ENCODE measurements at places on chromosomes 6 and 20. TPM values are rescaled to one million over a fixed set of nuclear protein-coding genes. Genes with fewer than 3 reads are reported as not detected.

DNA sequence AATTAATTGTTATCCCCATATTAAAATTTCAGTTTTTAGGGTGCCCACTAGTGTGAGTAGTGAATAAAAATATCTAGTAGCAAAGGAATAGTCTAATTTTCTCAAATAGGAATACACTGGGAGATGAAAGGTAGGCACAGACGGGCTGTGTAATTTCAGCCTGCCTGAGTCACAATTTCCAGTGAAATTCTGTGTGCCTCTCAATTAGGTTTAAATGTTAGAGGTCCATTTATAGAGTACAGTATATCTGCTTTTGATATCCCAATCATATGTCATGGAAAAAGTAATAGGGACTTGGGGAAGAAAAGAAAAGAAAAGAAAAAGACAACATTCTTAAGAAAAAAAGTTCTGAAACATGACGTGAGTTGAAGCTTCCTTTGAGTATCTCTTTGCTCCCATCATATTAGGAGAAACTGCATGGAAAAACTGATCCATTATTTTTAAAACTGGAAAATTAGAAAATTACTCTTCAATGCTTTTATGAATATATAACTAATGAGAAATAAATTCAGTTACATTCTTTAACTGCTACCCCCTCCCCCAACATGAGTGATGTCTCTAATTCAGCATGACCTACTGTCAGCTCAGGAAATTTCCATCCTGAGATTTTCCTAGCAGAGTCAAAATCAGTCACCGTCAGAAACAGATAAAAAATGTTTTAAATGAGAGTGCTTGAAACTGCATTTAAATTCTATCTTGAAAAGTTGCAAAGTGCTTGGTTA, 473.8 kb upstream of the HSF2 start:
- DNase-seq: no peak

SLC26A8 gene
- polyA plus RNA-seq: 0.52 TPM

- DNase-seq: no peak
Observed at GRCh38 chr20:53162251-53162835, 190.2 kb downstream of the TSHZ2 start.

- DNase-seq: no peak
Observed at GRCh38 chr6:24227556-24227955, 101.5 kb downstream of the NRSN1 start.

FAM83C gene
- polyA plus RNA-seq: not detected

HLA-DMB gene
- 510 TPM for polyA plus RNA-seq

NKAPL gene
- 0.94 TPM for polyA plus RNA-seq

DNA sequence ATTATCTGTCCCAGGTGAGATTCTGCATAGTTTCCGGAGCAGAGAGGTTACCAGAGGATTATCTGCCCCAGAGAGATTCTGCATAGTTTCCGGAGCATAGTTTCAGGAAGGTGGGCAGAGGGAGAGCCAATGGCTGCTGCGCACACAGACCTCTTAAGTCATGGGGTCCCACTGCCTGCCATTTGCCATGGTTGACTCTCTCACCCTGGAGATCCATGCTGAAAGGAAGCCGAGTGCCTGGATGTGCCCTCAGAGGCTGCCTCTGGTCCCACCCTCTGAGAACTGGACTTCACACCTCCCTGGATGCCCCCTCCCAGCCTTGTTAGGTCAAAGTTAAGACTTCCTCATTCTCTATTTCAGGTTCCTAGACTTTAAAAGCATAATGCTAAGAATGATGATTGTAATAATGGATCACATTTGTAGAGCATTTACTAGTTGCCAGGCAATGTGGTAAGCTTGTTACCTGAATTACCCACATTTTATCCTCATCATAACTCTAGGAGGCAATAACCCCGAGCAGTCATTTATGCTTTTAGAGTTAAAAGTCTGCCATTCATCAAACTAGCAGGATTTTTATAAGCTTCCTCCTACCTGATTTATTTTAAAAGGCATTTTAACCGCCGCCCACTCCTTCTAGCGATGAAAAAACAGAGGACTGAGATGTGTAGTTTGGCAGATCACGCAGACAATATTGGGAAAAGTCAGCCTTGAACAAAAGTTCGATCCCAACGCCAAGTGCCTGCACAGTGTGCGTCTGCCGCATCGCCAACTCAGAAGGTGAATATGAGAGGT, 11.9 kb downstream of the SERPINB9 start:
- no peak for DNase-seq

GRCh38 chr20:11387189-11387754, 530.4 kb upstream of the BTBD3 start:
- DNase-seq: no peak

RIMS1 gene
- not detected for polyA plus RNA-seq

AK9 gene
- polyA plus RNA-seq: 2.8 TPM

VTA1 gene
- polyA plus RNA-seq: 10.6 TPM

- no peak for DNase-seq
Observed at GRCh38 chr20:61223121-61223520, 28.9 kb upstream of the CDH4 start.

HUS1B gene
- polyA plus RNA-seq: 1.7 TPM

DNA sequence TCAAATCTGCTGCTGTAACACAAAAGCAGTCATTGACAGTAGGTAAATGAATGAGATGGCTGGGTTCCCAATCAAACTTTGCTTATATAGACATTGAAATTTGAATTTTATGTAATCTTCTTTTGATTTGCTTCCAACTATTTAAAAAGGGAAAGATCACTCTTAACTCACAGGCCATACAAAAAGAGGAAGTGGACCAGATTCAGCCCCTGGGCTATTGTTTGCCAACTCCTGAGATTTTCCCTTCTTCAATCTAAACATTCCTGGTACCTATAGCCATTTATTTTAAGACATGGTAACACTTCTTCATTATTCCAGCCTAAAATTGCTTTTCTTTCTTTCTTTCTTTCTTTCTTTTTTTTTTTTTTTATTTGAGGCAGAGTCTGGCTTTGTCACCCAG, 260.6 kb downstream of the TFAP2A start:
- DNase-seq: no peak

DNA sequence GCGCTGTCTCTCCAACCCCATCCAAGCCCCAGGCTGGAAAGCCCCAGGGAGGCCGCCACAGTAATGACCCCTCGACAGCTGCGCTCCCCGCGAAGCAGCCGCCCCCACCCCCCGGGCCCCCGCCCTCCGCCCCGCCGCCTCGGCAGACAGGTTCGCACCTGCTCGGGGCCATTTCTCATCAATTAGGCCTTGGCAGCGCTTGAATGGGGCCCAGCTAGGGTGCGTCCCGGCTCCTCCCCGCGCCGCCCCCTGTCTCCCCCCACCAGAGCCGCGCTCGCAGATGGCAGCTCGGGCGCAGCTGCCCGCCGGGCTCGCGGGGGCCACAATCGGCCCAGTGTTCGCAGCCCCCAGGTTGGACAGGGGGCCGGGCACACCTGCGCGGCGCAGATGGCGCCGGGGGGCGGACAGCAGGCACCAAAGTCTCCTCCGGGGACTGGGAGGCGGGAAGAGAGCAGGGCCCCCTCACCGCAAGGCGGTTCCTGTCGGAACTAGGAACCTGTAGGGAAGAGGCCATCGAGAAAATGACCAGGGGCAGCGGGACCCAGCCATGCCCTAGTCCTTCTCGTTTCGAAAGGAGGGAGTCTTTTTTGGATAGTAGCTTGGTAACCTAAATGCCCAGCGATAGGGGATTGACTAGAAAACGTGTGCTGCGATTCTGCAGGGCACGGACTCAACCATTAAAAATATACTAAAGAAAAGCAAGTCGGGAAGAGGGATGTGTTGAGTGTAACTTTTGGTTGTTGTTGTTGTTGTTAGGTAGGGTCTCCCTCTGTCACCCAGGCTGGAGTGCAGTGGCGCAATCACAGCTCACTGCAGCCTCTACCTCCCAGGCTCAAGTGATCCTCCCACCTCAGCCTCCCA, 83.2 kb upstream of the EYA2 start:
- DNase-seq: no peak

GRCh38 chr6:105985816-105986632, 100.1 kb upstream of the PRDM1 start:
- peak; percentile 86 for DNase-seq

KCNB1 gene
- not detected for polyA plus RNA-seq

GRCh38 chr6:5556011-5556410, 294.7 kb downstream of the FARS2 start:
- no peak for DNase-seq

PCSK2 gene
- polyA plus RNA-seq: not detected

DNA sequence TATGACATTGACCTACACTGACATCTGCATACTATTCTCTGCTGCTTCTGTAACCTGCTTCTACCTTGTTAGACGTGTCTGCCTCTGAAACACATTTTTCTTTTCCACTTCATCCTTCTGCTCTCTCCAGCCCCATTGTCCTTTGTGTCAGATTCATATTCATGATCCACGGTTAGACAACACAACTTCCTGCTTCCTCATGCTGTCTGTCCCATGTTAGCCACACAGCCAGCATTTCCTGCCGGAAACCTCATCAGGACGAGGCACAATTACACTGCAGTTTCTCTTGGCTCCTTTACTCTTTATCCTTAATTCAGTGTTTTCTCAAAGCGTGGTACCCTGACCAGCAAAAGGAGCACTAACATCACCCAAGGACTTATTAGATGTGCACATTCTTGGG, 150.2 kb downstream of the TBC1D7 start:
- peak; percentile 46 for DNase-seq

- no peak for DNase-seq
Observed at GRCh38 chr20:58162986-58163385, 65.5 kb downstream of the ANKRD60 start.

NOTCH4 gene
- polyA plus RNA-seq: 5.2 TPM
